Psoas muscle (tissue), 8 donors: ENCODE measurements at places on chromosomes 7 and 10.

GRCh38 chr10:62390497-62391176, 16.5 kb downstream of the ZNF365 start:
- DNase-seq: no peak

DNA sequence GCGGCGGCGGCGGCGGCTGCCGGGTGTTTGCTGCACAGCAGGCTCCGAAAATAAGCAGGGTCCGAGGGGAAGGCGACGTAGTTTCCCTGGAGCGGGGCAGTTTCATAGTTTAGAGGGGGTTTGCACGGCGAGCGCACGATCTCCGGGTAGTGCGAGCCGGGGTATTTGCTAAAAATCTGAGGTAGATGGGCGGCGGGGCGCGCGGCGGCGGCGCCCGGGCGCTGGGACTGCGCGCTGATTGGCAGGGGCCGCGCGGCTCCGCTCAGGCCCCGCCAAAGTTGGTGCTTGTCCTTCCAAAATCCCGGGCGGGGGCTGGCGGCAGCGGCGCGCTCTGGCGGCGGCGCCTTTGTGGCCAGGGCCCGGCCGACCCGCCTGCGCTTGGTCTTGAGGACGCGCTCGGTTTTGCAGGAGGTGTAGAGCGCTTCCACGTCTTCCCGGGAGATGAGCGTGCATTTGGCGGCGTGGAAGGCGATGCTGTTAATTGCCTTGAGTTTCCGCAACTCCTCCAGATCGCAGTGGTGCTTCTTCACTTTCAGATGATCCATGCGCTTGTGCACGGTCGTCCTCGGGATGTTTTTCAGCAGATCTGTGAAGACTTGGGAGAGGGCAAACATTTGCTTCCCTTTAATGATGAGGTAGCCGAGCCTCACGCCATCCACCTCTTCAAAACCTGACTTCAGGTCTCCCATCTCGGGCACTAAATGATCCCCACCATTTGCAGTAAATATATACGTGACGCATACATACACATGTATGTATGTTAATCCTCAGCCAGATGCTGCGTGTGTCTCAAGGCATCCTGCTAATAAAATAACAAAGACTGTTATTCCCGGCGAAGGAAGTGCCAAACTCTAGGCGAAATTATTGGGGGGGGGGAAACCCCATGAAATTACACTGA, 8.1 kb downstream of the SKIDA1 start:
- peak; percentile 73 for DNase-seq

DNA sequence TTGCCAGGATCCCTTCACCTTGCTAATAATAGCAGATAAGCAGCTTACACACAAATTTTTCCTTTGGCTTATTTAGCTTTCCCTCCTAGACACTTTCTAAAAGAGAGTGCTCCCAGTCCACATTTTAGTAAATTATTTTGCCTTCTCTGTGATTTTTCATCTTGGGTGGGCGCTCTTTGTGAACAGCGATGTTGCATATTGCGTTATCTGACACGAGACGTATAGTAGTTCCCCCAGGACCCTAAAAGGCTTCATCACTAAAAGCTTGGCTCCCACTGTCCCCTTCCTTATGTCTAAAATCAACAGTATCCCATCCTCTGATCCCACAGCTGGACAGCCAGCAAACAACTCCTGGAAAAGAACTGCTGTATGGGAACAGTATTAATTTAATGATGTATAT, 232.9 kb downstream of the DYNC1I1 start:
- no peak for DNase-seq

GRCh38 chr7:33950047-33950714, 44.8 kb downstream of the BMPER start:
- no peak for DNase-seq

DNA sequence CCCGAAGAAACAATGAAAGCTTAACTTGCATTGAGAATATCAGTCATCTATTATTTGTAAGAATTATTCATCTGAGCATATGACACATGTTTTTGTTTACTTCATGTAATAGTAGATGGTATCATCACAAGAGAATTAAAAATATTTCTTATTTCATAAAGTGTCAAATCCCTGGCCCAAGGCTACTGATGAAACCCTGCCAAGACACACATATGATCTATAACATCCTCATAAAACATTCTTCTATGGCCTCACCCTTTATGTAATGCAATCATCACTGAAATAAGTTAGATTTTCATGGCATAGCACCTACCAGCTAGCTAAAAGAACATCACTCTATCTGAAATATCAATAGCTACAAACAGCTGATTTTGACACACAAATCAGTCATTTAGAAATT, 385.6 kb upstream of the PHF14 start:
- DNase-seq: no peak

GRCh38 chr10:118332236-118332635, 9.9 kb downstream of the FAM204A start:
- DNase-seq: no peak

- DNase-seq: no peak
Measured at GRCh38 chr10:32377458-32378259, 30.7 kb upstream of the EPC1 start.
